Activated CD4-positive, alpha-beta T cell treated with anti-CD3 and anti-CD28 coated beads, Interleukin-2, amount 10 ng/mL, durations not matched to agents 24 days and 14 days (primary cell): ENCODE measurements at places on chromosomes 1 and 21. TPM values are rescaled to one million over a fixed set of nuclear protein-coding genes. Genes with fewer than 3 reads are reported as not detected.

SLC25A34 gene
- 1.4 and 1.5 TPM in 2 replicates for total RNA-seq

DNA sequence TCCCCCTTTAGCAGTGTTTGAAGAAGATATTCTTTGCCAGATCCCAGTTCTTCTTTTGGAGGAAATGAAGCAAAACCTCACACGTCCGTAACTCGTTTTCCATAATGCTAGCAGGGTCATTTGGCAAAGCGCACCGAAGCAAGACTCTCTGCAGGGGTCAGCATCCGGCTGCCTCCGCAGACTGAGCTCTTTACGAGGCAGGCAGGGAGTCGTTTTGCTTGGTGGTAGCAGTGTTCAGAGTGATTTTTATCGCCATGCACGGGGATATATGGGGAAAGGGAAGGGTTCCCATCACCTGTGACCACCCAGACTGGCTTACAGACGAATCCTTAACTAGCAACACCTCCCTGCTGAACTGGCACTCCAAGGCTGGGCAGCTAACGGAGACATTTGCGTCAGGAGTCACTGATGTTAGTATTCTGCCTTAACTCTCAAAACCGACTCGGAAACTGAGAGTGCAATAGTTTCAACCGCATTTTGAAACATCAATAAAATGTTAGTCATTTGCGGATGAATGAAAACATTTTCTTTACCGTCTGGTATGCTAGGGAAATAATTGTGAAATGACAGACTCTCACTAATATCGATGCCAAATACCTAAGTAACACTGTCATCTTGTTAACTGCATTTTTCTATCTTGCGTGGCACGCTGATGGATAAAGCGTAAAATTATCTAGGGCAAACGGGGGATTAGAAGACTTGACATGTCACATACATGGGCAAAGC lies 2.2 kb upstream of the NEGR1 start:
- DNase-seq: peak; percentile 60

DNA sequence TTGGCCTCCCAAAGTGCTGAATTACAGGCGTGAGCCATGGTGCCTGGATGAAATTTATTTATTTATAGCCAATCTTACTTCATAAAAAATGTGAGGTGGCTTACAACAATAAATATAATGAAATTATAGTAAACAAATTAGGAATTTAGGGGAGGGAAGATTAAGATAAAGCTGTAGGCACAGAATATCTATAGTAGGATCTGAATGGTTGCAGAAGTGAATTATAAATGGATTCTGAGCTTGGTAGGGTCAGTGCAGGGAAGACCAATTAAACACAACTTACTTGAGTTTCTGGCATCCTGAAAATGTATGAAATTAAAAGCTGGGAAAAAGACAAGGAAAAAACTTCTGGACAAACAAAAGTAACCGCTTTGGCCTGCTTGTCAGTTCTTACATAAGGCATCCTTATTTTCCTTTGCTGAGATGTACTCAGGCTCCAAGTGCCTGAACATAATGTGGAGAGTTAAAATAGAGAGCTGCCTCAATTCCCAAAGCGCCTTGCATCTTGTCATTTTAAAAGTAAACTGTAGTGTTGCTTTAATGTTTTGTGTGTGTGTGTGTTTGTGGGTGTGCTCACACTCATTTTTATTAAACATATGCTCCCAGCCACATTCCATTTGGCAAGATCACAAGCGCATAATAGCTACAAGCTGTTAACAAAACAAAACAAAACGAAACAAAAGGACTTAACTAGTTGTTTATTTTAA lies 247.3 kb downstream of the S1PR1 start:
- DNase-seq: no peak

FLG gene
- total RNA-seq: not detected in 2 replicates

DNA sequence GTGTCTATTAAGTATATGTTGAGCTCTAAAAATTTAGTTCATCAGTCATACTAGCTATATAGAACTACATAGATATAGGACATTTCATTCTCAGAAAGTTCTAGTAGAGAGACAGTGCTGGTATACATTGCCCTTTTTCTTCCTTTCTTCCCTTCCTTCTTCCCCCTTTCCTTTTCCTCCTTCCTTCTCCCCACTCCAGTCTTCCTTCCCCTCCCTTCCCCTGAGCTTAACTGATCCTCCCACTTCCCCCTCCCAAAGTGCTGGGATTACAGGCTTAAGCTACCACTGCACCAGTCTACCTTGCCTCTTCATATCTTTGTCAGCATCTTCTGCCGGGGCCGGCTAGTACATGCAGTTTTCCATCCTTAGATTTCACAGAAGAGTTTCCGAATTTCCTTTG lies 12.1 kb downstream of the THRAP3 start:
- DNase-seq: no peak

DNA sequence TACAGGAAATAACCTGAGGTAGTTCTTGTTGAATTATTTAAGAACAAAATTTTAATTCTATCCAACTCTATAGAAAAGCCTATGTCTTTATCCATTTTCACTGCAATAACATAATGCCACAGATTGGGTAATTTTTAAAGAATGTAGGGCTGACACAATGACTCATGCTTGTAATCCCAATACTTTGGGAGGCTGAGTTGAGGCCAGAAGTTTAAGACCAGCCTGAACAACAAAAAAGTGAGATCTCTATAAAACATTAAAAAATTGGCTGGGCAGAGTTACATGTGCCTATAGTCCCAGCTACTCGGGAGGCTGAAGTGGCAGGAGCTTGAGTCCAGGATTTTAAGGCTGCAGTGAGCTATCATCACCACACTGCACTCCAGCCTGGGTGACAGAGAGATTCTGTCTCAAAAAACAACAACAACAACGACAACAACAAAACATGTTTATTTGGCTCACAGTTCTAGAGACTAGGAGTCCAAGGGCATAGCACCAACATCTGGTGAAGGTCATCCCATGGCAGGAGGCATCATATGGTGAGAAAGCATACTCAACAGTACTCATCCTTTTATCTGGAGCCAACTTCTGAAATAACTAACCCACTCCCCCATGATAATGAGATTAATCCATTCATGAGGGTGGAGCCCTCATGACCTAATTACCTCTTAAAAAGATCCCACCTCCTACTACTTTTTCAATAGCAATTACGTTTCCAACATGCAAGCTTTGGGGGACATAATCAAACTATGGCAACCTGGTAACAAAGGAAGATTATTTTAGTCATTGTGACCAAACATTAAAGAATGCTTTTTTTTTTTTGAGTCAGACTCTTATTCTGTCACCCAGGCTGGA lies 59.6 kb downstream of the ABL2 start:
- DNase-seq: no peak

DNA sequence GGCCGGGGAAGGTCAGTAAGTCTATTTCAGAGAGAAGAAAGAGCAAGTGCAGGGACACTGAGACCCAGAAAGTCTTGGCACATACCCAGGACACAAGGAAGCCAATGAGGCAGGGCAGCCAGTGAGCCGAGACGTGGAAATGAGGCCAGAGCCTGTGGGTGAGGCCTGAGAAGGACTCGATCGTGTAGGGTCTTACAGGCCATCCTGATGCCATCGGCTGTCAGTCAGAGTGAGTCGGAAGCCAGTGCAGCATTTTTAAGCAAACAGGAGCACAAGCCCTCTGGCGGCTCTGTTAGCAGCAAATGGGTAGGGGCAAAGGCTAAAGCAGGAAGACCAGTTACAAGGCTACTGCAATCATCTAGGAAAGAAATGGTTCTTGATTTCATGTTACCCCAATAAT lies 6.1 kb upstream of the GJB3 start:
- no peak for DNase-seq

DNA sequence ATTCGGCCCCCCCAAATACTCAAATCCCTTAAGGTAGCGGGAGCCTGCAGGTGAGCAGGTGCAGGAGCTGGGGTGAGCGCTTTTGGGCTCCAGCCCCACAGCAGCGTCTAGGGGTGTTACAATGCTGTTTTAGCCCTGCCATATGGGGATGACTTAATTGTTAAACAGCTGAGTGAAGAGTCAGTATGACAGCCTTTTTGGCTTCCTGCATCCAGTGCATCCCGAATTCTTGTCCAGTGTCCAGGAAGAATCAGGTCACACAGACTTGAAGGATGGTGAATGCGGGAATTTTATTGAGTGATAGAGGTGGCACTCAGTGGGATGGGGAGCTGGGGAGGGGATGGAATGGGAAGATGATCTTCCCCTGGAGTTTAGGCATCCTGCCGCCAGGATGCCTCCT lies 30.4 kb upstream of the HHAT start:
- no peak for DNase-seq

- no peak for DNase-seq
These were observed 250.2 kb downstream of the KIF26B start for GRCh38 chr1:245404952-245405351.

GRCh38 chr1:203324105-203325025 lies 19.0 kb downstream of the BTG2 start:
- DNase-seq: peak; percentile 83

- DNase-seq: no peak
These were observed 220.5 kb downstream of the CENPF start for GRCh38 chr1:214823311-214824117.

GBP4 gene
- total RNA-seq: 29.5 and 33.5 TPM in 2 replicates

DNA sequence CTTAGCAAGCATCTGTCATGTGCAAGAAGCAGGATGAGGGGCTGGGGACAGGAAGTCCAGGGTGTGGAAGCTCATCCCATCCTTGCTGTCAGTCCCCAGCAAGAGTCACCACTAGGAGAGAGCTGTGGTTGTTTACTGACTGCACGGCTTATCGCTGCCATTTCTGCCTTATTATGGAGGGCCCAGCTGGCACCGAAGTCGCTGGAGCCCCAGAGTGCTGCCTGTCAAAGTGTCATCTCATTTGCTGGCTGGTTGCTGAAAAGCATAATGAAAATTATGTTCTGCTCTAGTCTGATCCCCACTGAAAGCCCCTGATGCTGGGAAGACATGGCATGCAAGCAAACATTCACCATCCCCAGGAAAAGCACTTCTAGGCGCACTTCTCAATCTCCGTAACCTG lies 642.7 kb downstream of the NPHP4 start:
- no peak for DNase-seq

DNA sequence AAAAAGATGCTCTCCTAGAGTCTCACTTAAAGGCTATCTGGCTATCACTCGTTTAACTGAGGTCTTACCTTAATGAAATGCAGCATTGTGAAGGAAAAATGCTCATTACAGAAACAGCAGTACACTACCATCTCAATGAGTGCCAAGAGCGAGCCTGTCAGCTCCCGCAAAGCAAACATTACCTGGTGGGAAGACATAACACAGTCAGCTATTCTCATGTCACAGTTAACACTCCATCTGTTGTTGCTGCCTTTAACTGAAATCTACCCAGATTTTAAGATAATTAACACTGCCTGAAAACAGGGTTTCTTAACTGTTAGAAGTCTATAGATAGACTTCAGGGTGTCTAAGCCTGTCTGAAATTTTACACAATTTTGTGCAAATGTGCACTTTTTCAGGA lies 39.1 kb downstream of the PCSK9 start:
- DNase-seq: no peak

GRCh38 chr1:98025858-98026257 lies 105.0 kb upstream of the DPYD start:
- DNase-seq: no peak

DNA sequence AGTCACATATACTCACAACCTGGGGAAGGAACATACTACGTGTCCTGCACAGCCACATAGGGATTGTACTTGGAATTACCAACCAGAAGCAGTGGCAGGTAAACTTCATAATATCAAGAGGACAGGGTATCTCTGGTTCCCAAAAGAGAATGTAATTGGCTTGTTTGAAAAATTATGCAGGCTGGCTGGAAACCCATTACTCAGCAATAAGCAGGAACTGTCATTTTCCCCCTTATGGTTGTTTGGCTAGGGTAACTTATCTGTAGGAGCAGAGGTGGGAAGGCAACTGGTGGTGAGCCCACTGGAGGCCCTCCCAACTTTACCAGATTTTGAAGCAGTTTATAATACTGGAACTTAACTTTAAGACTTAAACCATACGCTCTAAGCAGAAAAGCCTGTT lies 924.1 kb downstream of the LRRIQ3 start:
- no peak for DNase-seq

GRCh38 chr1:165616054-165616612 lies 14.9 kb upstream of the MGST3 start:
- no peak for DNase-seq

GJA9 gene
- not detected in 2 replicates for total RNA-seq

DNA sequence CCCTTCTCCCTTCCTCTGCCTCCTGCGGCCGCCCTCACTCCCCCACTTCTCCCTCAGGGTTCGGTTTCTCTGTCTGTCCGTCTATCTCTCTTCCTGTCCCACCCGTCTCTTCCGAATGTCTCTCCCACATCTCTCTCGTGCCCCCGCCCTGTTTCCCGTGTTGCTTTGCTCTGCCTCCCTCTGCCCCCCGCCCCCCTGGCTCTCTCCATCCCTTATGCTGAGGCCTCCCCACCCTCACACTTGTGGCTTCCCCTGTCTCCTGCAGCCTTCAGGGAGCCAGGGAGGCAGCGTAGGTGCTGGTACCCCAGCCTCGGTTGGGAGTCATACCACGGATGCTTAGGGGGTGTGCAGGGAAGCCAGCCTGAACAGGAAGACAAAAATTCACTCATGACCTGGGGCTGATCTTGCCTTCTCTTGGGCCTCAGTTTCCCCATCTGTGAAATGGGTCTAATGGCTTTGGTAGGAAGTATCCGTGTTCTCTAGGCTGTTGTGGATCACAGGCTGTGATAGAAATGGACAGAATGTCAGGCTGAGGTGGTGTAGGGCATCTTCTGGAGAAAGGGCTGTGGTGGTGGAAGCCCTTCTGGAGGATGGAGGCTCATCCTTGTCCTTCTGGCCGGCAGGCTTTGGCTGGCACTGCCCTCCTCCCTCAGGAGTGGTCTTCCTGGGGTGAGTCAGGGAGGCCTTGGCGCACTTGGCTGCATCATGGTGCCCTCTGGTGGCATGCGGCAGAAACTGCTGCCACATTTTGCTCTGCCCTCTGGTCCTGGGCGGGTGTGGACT lies 55.5 kb downstream of the FOXO6 start:
- DNase-seq: peak; percentile 87

- DNase-seq: peak; percentile 77
These were observed 1.1 kb upstream of the GTF2B start for GRCh38 chr1:88892357-88892877.

DNA sequence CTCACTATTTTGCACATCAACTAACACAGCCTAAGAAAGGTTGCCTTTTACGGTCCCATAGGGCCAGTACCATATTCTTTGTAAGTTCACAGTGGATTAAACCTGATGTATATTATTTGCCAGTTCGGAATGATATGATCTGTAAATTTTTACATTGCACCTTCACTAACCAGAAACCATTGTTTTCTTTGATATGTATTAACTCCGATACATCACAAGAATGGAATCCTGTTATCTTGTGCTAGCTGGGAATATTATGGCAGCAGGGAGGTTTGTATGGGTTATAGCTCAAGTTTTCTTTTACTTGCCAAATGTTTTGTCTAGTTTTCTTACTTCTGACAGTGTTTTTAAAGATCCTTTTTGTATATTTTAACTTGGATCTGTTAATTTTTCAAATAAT lies 51.4 kb upstream of the S1PR1 start:
- DNase-seq: no peak

- no peak for DNase-seq
These were observed 6.2 kb downstream of the TFF2 start for GRCh38 chr21:42344631-42345030.

DNA sequence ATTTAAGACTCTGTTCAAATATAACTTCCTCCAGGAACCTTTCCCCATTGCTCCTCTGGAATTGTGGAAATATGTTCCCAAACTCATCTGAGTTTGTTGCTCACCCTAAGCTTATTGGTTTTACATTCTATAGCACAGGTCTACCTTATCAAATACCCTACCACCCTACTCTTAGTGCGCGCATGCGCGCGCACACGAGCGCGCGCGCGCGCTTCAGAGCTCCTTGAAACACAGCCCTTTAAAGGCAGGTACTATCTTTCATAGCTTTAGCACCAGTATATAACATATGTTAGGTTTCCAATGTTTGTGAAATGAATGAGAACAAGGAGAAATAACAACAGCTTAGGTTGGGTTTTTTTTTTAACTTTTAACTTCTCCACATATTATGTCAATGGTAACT lies 3.5 kb downstream of the IPP start:
- DNase-seq: no peak

LRRN2 gene
- 0.05 TPM in 1 of 2 replicates, not detected in the other for total RNA-seq
